ENCODE measurements at places on chromosomes 6 and 20.

GRCh38 chr6:128605961-128606360 is 85.6 kb upstream of the PTPRK start:
- peak; percentile 8 for DNase-seq

DNA sequence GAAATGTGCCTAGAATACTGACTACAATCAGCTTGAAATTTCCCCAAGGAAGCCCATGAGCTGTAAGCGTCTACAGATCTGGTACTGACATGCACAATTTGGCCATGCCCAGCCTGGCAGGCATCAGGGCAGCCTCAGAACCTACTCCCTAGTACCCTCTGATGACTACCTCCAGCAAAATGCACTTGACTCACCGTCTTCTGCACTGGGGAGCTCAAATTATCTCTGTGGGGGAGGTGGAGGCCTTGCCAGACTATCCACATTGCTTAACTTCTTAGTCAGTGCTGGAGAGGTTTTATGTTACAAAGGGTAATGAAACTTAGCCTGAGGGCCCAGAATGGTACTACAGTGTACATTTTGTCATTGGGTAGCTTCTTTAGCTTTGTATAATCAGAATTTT is 126.0 kb upstream of the ADGRF1 start:
- peak; percentile 97 for DNase-seq

DNA sequence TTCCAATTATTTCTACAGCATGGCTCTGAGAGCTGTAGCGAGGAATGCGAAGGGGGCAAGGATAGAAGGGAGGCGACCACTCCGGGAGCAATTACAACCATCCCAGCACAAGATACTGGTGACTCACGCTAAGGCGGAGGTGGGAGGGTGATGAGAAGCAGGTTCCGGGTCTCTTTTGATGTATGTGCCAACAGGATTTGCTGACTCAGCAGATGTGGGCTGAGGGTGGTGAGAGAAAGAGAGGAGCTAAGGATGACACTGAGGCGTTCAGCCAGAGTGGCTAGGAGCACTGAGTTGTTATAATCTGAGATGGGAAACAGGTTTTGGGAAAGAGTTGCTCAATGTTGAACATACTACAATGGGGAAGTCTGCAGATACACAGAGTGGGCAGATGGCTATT is 9.3 kb upstream of the TXNDC5 start:
- DNase-seq, result peak; percentile 27

- peak; percentile 22 for DNase-seq
Measured at GRCh38 chr20:34268851-34269636, 27.8 kb downstream of the ASIP start.

- no peak for DNase-seq
Measured at GRCh38 chr6:21406316-21406715, 187.2 kb upstream of the SOX4 start.

DNA sequence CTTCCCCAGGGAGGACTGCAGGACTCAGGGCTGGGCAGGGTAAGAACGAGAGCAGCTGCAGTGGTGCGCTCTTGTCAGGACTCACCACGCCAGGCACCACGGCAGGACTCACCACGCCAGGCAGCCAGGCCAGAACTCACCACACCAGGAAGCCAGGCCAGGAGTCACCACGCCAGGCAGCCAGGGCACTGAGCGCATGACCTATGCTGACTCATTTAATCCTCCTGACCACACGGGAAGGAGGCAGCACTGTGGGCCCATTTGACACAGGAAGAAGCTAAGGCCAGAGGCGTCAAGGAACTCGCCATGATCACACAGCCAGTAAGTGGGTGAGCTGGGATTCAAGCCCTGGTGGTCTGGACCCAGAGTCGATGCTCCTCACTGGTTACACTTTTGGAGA is 189.3 kb downstream of the PREX1 start:
- peak; percentile 74 for DNase-seq

DNA sequence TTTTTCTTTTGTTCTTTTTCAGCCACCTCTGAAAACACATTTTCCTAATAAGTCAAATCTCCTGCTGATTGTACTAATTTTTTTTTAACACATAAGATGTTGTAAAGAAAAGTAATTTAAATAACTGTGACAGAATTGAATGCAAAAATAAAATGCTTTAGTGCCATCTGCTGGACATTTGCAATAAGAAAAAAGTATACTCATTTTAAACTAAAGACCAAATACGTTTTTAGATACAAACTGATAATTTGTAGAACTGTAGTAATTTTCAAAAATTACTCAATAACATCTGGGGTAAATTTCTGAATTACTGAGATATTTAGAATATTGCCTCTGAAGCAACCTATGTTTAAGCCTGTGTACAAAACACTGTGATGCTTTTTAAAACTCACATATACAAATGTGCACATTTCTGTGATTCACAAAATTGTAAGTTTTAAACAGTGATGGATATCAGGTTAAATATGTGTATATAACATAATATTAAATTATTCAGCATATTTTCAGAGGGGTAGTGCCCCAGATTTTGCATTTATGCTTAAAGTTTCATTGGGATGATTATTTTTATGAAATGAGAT is 198.7 kb downstream of the RIMS1 start:
- peak; percentile 3 for DNase-seq

DNA sequence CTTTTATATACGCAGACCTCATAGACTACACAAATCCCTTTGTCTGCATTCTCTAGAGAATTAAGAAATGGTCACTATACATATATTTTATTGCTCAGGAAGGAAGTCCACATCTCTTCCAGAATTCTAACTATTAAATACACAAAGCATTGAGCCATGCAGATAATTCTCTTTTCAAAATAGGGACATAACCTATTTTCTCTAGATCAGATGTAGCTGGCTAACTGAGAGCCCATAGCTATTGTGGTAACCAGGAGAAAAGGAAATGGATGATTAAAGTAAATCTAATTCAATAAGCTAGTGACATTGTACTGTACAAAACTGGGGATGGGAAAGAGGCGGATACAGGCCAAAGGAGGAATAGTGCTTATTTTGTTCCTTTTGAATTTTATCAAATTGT is 137.2 kb downstream of the BACH2 start:
- no peak for DNase-seq

GRCh38 chr20:62518911-62519310 is 43.1 kb upstream of the GATA5 start:
- DNase-seq, result no peak

DNA sequence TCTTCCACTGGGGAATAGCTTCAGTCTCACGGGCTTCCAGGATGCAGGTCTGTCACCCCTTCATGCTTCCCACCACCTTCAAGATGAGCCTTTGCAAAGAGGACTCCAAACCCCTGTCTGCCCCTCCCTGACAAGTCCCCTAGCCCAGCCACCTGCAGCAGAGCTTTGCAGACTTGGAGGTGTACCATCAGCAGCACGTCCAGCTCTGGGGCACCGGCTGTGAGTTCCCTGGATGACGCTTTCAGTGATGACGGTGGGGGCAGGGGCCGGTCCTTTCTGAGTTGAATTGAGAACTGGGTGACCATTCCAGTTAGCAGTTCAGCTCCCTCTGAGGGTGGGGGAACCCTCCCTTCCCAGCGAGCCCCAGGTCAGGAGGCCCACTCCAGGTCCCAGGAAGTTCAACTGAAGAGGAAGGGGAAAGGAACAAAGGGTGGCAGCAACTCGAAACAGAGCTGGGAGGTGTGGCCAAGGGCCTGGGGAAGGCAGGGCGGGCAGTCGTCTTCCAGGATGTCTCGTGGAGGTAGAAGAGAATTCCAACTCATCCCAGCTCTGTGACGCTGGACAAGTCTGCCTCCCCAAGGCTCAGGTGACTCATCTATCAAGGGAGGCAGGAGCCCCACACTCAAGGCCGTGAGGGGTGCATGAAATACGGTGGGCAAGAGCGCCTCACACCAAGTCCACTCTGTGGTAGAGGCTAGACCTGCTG is 86.0 kb downstream of the PTPN1 start:
- DNase-seq, result no peak

DNA sequence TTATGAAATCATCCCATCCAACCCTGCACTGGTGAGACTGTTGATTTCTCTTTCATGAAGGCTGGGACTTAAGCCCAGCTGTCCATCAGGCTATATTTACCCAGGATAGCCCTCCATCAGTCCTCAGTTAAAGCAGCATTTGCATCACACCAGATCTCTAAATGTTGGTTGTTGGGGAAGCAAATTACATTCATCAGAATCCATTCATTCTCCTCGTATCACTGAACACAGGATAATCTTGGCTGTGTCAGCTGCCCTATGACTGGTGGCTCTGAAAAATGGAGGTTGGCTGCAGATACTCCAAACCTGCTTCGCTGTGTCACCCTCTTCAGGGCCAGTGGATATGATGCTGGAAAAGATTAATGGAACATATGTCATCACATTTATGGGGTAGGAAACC is 718.3 kb downstream of the KIF16B start:
- DNase-seq, result no peak

- no peak for DNase-seq
Measured at GRCh38 chr6:674956-675355, 18.0 kb downstream of the EXOC2 start.

GRCh38 chr6:36821581-36822335 is 17.5 kb downstream of the CPNE5 start:
- no peak for DNase-seq

- DNase-seq, result no peak
Measured at GRCh38 chr6:2055911-2056310, 189.5 kb downstream of the GMDS start.

- DNase-seq, result peak; percentile 31
Measured at GRCh38 chr6:106287215-106287614, 38.3 kb downstream of the ATG5 start.

- no peak for DNase-seq
Measured at GRCh38 chr6:16158943-16159557, 30.2 kb downstream of the MYLIP start.

- no peak for DNase-seq
Measured at GRCh38 chr6:125823180-125823579, 32.4 kb downstream of the NCOA7 start.

- DNase-seq, result peak; percentile 78
Measured at GRCh38 chr6:154632119-154632518, 101.1 kb upstream of the SCAF8 start.

GRCh38 chr6:148199584-148199983 is 143.1 kb upstream of the SASH1 start:
- no peak for DNase-seq

GRCh38 chr6:159929819-159930218 is 39.0 kb downstream of the MAS1 start:
- no peak for DNase-seq

GRCh38 chr6:138724015-138724414 is 49.6 kb upstream of the CCDC28A start:
- DNase-seq, result peak; percentile 56

GRCh38 chr6:94683409-94683808 is 893.9 kb upstream of the MANEA start:
- DNase-seq, result no peak

GRCh38 chr6:17224056-17224455 is 57.1 kb upstream of the RBM24 start:
- DNase-seq, result no peak

DNA sequence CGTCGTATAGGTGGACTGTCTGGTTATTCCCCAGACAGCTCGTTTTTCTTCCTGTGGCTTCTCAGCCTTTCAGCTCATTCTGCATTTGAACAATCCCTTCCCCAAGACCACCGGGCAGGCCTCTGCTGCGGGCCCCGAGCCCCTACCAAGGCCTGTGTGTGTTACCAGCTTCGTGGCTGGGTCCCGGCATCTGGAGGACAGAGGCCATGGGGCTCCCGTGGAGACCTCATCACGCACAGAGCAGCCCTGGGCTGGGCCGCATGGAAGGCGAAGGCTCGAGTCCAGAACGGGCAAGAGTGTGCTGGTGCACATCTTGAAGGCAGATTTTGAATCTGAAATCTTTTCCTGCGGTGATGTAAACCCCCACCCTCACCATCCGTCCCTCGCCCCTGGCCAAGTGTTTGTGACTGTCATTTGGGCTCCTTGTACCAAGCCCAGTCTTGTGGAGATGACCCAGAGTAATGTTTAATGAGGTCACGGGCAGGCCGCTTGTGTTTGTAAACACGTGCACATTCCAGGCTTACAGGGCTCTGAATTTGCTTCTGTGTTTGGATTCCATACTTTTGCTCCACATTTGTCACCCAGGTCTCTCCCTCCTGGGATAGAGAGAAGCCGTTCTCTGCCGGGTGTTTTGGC is 119.6 kb downstream of the CDH4 start:
- DNase-seq, result no peak

DNA sequence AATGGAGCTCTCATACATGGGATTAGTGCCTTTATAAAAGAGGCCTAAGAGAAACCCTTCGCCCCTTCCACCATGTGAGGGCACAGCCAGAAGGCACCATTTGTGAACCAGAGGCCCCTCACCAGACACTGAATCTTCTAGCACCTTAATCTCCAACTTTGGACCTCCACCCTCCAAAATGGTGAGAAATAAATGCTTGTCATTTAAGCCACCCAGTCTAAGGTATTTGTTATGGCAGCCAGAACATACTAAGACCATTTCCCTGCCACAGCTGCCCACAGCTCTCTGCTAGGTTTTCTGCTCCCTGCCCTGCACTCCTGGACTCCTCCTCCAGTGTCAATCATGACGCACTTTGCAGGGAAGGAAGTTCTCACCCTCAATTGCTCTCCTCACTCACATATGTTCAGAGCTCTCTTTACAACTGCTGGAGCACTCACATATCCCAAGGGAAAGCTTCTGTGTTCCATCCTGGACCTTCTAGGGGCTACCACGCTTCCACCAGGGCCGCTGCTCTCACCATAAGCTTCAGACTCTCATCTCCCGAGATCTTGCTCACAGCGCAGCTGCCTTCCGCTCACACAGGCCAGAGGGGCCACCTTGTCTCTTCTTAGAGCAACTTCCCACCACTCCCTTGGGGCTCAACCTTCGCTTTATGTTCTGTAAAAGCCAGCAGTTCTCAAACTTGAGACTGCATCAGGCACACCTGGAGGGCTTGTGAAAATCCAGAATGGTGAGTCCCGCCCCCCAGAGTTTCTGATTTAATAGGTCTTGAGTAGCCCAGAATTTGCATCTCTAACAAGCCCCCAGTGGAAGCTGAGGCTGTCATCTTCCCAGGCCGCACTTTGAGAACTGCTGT is 1.6 kb upstream of the LY86 start:
- DNase-seq, result no peak
